NCI-H2029 (cell line): ENCODE measurements at places on chromosomes 7 and 10.
A peak's percentile ranks its signal among the peaks of the same experiment; 100 is the strongest.

DNA sequence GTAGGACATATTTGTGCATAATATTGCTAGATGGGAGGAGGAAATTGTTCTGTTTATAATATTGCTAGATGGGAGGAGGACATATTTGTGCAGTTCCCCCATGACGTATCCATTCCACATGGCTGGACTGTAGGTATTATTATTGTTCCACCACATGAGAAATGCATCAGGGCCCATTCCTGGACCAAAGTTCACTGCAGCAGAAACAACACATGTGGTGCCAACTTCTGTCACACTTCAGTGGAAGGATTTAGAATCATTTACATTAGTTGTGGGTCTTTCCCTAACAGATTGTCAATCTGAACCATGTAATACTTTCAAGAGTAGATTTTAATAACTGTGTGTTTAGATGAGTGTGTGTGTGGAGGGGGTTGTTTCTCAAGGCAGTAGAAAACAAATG lies 32.7 kb upstream of the MACC1 start:
- DNase-seq = no peak

DNA sequence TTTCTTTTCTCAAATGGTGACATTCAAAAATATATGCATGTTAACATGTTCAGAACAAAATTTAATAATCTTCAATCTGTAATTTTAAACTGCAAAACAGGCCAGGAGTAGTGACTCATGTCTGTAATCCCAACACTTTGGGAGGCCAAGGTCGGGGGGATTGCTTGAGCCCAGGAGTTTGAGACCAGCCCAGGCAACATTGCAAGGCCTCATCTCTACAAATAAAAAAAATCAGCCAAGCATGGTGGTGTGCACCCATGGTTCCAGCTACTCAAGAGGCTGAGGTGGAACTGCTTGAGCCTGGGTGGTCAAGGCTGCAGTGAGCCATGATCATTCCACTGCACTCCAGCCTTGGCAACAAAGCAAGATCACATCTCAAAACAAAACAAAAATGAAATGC lies 394.3 kb downstream of the PARD3 start:
- DNase-seq = no peak

- DNase-seq = peak; percentile 16
Measured at GRCh38 chr7:87886875-87887274, 10.6 kb downstream of the DBF4 start.

GRCh38 chr7:90666186-90666585 lies 70.1 kb downstream of the CDK14 start:
- DNase-seq = no peak

GRCh38 chr10:120429395-120429794 lies 27.6 kb upstream of the PLPP4 start:
- DNase-seq = no peak

GRCh38 chr7:159149488-159149887 lies 4.8 kb upstream of the VIPR2 start:
- DNase-seq = no peak

- no peak for DNase-seq
Measured at GRCh38 chr7:129828989-129829736, 123.6 kb downstream of the UBE2H start.

DNA sequence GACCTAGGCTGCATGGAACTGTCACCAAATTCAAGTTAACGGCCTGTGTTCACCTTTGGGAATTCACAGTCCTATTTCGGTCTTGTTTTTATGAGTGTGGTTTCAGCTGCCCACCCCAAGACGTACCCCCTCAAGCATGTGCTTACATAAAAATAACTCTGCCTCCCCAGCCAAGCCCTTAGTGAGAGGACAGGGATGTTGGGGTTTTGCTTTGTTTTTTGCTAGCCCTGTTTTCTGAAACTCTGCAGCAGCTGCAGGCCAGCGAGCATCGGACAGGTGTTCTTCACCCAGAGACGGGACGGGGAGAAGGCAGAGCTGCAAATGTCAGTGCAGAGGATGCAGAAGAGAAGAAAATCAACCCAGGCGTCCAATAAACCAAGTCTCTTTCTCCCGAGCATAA lies 13.5 kb downstream of the CHST15 start:
- DNase-seq = no peak

DNA sequence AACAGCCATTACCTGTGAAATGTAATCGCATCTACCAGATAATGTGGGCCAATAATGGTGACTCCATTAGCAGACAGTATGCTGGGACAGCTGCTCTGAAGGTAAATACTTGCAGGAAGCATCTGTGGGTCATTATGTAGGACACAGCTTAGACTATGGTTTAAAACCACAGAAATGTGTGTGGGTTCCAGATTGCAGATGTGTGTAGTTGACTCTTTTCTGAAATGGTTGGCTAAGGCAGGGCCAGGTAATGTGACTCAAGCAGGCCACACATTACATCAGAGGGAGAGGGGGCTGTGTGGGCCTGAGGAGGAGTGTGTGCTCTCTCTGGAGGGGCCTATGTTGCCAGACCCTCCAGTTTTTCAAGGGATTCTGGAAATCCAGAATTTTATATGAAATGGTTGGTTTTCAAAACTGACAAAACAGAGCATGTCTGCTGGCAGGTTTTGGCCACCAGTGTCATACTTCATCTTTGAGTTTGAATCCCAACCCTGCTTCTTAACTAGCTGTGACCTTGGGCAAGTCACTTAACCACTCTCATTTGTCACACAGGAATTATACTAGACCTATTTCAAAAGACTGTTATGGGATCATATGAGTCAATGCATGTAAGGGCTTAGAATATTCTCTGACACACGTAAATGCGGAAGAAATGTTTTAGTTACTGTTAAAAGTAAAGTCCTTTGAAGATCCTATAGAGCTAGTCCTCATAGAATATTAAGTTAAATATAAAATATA lies 64.5 kb downstream of the MCMBP start:
- peak; percentile 10 for DNase-seq

GRCh38 chr10:92038949-92039348 lies 115.4 kb downstream of the BTAF1 start:
- no peak for DNase-seq

- no peak for DNase-seq
Measured at GRCh38 chr10:88116481-88116880, 253.1 kb downstream of the PTEN start.

GRCh38 chr10:44682507-44682906 lies 228.6 kb upstream of the TMEM72 start:
- peak; percentile 22 for DNase-seq

DNA sequence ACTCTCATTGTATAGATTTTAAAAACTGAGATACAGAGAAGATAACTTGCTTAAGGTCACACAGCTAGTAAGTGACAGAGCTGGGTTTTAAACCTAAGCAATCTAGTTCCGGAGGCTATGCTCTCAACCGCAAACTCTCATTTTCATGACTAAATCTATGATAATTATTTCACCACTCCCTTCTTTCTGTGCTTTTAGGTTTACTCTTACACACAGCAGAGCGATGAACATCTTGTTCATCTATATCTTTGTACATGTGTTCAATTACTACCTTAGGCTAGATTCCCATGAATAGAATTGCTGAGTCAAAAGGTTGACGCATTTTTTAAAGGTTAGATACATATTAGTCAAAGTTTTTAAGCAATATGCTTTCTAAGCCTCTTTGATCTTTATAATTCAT lies 154.8 kb downstream of the CHN2 start:
- DNase-seq = no peak

DNA sequence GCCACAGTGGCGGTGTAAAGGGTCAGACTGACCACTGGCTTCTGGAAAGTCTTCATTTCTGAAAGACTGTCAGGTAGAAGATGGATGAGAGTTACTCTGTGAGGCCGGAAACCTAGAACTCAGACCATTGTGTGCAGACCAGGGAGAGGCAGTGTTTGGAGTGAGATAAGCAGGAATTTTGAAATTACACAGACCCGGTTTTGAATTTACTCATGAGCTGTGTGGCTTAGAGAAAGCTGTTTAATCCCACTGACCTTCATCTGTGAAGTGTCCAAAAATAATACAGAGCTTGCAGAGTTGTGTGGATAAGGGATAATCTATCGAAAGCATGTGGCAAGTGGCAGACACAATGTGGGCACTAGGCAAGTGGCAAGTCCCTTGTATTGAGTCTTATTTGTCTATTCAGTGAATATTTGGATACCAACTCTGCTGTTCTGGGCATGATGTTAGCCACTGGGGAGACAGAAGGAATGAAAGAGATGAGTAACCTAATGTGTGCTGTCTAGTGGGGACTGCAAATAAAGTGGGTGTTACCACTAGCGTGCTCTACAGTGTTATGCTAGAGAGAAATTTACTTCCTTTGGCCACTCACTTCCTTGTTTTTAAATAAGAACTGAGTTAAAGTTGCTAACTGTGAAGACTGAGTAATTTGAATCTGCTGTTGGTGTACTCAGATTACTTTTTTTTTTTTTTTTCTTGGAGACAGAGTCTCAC lies 69.4 kb downstream of the KIAA1217 start:
- DNase-seq = no peak

DNA sequence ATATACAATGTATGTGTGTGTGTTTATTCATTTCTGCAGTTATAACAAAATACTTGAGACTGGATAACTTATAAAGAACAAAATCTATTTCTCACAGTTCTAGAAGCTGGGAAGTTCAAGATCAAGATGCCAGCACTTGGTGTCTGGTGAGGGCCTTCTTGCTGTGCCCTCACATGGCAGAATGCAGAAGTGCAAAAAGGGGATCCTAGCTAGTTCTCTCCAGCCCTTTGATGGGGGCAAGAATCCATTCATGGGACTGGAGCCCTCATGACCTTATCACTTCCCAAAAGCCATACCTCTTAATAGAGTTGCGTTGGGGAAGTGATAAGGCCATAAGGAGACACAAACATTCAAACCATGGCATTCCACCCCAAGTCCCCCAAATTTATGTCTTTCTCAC lies 8.4 kb downstream of the GRB10 start:
- DNase-seq = no peak

GRCh38 chr7:51017576-51018535 lies 235.2 kb upstream of the GRB10 start:
- DNase-seq = no peak

DNA sequence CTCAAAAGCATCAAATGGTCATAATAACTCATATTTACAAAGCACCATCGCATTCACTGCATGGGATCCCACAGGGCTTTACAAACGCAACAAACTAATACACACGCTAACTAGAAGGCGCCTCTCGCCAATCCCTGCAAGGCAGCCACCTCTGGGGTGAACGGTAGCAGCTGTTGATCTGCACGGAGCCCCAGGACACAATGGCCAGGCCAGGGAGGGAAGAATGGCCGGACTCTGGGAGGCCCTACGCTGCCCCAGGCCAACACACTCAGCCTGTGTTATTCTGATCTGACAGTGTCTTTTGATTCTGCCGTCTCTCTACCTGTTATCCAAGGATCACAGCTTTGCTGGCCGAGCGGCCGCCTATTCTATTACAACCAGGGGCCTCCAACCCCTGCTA lies 41.8 kb downstream of the HABP2 start:
- DNase-seq = no peak

DNA sequence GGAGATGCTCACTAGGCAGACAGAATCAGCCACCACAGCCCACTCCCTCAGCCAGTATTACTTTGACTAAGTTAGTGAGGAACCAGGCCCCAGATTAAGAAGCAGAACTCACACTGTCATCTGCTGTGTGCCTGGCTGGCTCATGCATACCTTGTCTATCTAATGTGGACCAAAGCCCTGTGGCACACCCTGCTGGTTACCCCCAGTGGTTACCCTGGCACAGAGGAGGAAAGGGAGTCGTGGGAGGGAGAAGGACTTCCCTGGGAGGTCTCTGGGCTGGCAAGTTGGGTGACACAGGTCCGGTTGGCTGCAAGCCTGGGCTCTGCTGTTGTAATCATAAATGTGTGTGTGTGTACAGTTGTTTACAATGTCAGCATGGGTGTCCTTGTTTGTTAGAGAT lies 7.5 kb upstream of the SH2D4B start:
- no peak for DNase-seq

- no peak for DNase-seq
Measured at GRCh38 chr10:110778211-110778610, 93.5 kb upstream of the PDCD4 start.

GRCh38 chr7:78020874-78021249 lies 222.3 kb downstream of the PHTF2 start:
- DNase-seq = peak; percentile 2

DNA sequence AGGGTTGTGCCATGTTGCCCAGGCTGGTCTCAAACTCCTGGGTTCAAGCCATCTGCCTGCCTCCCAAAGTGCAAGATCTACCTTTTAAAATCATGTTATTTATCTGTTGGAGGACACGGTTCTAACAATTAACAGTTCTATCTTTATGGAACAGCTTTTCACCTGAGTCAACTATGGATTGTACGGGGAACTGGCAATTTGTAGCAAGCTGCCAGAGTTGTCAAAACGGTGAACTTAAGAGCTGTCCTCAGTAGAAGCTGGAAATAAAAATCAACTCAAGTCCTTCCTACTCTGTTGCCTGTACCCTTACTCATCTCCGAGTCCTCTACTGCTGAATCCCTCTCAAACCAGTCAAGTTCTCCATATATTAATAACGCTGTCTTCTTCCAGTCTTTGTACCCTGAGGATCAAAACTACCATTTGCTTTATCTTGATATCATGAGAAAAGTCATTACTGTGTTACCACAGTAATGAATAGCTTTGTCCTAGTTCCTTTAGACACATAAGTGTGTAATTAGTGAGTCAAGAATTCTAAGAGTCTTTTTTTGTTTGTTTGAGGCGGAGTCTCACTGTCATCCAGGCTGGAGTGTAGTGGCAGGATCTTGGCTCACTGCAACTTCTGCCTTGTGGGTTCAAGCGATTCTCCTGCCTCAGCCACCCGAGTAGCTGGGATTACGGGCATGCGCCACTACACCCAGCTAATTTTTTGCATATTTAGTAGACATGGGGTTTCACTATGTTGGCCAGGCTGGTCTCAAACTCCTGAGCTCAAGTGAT lies 28.2 kb downstream of the HBP1 start:
- no peak for DNase-seq

DNA sequence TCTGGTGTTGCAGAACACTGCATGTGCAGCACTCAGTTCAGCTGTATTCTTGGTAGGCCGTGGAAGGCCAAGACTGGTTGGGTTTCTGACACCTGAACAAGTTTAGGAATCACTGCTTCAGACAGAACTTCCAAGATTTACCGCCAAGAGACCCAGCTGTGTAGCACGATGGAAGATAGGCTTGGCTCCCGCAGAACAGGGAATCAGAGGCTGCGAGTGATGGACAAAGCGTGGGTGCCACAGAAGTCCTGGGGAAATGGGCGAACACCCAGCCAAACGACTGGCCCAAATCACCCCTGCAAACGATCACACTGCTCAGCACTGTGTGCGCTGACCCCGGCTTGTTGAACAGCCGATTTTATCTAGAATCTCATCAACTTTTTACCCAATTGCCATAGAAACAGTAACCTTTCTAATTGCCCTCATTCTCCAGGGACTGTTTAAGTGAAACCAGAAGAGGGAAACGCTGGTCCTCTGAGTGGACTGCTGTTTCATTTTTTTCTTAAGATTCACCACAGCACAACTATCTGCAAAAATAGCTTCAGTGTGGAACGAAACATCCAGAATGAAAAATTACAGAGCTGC lies 17.9 kb downstream of the ZFAND2A start:
- no peak for DNase-seq
